NCI-H1436 (cell line): ENCODE measurements at places on chromosomes 3 and 15.

DNA sequence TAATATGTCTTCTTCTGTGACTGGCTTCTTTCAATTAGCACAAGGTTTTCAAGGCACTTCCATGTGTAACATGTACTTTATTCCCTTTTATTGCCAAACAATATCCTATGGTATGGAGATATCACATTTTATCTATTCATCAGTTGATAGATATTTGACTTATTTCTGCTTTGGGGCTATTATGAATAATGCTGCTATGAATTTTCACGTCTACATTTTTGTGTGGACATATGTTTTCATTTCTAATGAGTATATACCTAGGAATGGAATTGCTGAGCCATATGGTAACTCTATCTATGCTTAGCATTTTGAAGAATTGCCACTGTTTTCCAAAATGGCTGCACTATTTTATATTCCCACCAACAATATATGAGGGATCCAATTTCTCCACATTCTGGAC is 3.6 kb upstream of the AGTR1 start:
- DNase-seq, result no peak

GRCh38 chr3:186997473-186997939 is 67.2 kb downstream of the ST6GAL1 start:
- no peak for DNase-seq

DNA sequence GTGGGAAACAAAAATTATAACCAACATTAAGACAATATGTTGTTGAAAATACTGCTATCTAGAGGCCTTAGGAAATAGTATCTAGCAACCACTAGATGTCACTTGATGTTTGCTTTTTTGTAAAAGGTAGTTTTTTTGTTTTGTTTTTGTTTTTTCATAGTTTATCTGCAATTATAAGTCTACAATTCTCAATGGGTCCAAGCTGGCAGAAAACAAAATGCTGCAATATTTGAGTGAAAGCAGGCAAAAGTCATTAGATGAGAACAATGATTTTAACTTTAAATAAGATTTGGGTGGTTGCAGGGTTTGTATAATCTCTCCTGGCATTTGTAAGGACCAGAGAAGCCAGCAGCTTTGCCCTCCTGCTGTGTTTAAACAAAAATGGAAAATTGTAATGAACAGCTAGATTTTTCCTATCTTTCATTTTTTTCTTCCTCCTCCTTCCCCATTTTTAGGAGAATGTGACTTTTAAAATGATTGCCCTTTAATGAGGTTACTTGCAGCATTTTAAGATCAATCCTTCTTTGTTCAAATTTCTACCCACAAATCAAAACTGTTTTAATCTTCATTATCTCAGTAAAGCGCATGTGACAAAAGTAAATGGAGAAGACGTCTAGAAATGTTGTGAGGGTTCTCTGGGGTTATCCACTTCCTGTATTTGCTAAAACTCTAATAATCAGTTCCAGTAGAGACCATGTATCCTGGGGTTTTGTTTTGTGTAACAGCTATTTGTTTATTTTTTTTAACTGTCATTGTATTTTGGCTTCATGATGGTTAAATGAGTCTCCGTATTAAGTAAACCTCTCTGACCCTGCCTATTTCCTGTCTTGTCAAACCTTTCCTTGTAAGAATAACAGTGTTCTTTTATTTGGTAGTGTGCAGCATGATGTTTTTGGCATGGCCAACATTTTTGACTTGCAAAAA is 27.3 kb downstream of the DUT start:
- peak; percentile 18 for DNase-seq

GRCh38 chr3:134496471-134497071 is 10.7 kb downstream of the CEP63 start:
- DNase-seq, result no peak

DNA sequence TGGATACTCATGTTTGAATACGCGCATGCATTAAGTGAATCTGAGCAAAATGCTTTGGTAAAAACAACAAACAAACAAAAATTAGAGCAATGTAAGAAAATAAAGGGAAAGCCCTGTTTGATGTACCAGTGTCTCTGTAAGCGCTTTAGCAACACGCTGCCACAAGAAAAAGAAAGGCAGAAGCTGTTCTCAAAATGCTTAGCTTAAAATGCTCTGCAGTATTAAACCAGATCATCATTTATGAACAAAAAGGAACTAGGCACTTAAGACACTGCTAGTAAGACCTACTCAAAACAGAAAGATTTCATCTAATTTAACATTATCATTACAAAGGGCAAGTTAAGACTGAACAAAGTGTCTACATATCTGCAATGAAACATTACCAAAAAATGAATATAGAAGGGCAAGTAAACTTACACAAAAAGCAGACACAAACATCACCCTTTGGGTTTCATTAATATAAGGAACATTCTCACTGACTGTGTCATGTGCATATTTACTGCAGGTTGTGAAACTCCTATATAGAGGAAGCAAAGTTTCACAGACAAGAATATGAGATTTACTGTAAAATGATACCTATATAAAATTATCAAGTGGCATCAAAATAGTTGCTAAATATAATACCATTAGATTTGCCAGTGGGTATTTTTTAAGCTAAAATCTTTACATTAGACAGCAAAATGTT is 102.1 kb downstream of the FBXL22 start:
- no peak for DNase-seq

DNA sequence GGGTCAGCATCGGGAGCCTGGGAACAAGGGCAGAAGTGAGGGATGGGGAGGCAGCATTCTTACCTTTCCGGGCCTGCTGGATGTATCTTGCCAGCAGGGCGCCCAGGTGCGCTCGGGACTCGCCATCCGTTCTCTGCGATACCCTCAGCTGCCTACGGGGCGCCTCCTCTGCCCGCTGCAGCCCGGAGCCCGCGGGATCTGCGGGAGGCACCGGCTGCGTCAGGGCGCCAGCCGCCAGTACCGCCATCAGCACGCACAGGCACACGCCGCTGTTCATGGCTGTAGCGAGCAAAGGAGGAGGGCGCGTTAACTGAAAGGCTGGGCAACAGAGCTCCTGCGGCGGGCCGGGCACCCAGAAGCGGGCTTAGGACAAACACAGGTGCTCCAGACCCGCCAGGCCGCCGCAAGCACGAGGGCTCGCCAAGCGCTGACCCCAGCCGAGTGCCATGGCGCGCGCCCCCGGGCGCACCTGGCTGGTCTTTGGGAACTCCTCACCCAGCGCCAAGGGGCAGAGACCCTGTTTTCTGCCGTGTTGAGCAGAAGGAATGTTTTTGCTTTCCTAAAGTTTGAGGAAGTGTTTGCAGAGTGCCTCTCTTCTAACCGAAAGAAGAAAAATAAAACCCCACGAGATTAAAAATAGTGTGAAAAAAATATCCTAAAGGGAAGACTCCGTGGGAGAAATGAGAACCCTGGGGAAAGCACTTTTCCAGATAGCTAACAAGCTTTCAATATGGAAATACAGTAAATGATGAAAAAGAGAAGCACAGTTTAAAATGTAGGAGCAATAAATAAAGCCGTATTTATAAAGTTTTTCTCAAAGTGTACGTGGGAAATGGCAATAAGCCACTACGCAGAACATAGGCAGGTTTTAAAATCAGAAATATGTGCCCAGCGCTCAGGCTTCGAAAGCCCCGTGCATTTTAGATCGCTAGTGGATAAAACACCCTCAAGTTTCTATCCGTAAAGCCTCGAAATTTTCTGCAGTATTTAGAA is 2.3 kb downstream of the CCK start:
- DNase-seq, result no peak

DNA sequence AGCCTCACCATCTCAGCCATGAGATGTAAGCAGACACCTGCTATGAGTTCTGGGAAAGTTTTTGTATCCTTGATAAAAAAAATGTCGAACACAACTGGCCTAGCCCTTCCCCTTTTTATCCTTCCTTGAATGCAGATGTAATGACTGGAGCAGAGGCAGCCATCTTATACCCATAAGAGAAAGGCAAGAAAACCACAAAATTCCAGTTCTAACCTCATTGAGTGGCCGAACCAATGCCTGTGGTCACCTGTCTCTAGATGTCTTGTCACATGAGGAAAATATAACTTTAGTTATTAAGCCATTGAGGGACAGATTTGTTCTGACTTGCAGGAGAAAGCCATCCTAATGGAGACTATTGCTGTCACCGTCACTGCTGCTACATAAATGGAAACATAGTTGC is 80.4 kb upstream of the SLC6A6 start:
- DNase-seq, result no peak

DNA sequence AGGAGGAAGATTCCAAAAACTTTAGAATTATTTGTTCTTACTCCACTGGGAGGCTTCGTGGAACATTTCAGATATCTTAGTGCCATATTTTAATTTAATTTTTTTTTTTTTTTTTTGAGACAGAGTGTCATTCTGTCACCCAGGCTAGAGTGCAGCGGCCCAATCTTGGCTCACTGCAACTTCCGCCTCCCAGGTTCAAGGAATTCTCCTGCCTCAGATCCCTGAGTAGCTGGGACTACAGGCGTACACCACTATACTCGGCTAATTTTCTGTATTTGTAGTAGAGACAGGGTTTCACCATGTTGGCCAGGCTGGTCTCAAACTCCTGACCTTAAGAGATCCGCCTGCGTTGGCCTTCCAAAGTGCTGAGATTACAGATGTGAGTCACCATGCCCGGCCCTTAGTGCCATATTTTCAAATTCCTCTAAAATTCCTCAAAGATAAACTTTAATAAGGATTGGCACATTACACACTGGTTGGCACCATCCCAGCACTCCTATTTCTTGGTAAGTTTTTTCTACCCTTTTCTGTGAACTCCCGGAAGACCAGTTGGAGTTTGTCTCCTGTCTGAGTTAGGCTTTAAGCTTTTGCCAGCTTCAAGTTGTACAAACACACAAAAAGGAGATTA is 693.7 kb downstream of the MCTP2 start:
- DNase-seq, result no peak

GRCh38 chr15:27530994-27531393 is 560.0 kb downstream of the GABRG3 start:
- no peak for DNase-seq

DNA sequence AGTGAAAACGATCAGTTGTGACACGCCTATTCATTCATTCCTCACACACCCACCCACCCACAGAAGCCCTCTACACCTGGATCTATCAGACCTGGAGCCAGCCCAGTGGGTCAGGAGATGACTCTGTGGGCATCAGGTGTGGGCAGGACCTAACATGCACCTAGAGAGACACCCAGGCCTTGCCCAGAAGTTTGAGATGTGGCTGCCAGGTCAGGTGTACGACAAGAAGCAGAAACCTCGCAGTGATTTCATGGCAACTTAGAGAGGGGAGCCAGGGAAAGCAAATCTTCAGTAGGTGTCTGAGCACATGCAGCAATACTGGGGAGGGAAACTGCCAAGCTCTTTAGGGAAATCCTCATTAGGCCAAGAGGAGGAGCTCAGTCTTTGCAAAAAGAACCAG is 264.7 kb upstream of the ROPN1 start:
- DNase-seq, result no peak

DNA sequence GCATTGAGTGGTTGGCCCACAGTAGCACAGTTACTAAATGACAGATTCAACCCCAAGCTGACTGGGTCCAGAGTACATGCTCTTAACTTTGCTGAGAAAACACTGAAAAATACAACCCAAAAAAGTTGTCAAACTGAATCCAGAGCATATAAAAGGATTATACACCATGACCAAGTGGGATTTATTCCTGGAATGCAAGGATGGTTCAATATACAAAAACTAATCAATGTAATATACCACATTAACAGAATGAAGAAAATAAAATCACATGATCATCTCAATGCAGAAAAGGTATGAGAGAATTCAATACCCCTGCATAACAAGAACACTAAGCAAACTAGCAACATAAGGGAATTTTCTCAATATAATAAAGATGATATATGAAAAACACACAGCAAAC is 98.5 kb downstream of the STAG1 start:
- DNase-seq, result no peak

GRCh38 chr3:87359826-87360225 is 83.4 kb upstream of the POU1F1 start:
- no peak for DNase-seq
